ENCODE measurements at places on chromosomes 16 and 17.

DNA sequence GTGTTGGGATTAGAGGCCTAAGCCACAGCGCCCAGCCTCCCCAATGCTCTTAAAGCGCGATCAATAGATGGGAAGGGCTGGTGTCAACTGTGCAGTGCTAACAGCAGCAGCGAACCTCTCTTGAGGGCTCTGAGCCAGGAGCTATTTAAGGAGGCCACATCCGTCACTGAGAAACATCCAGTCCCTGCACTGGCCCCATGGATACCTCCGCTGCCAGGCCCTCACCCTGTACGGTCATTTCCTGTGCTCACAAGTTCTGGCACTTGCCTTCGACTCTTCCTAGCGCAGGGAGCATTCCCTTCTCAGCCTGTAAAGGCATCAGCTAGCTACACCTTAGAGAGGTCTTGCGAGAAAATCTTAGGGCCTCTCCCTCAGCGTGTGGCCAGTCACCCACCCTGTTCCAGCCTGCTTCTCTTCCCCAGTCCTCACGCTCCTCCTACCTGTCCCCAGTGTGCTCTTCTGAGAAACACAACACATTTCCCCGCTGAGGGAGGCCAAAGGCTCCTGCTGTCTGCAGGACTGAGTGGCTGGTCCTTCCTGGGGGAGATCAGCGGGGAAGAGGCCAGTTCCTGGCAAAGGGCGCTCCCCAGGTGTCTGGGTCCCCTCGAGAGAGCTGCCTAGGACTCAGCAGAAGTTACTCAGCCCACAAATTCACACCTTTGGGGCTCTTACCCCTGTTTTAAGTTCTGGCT is 28.6 kb downstream of the GTF3C1 start:
- peak overlapping the region; percentile 75 for H3K27ac ChIP-seq
- no peak for DNase-seq
- H3K4me3 ChIP-seq = no peak overlapping the region
- no peaks in the 10 kb centered on the region for H3K36me3 ChIP-seq
- peaks cover 14% of the 10 kb centered on the region for H3K4me1 ChIP-seq

DNA sequence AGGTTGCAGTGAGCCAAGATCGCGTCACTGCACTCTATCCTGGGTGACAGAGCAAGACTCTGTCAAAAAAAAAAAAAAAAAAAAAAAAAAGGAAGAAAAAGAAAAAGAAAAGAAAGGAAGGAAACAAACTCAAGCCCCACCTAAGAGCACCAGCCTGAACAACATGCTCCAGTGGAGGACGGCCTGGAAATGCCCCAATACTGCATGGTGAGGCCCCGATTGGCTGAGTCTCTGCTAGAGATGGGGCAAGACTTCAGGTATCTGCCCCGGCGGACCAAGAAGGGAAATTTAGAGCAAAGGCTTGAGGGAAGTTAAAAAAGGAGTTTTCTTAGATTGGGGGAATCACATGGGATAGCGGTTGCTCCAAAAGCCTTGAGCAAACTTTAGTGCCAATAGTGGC is 10.4 kb upstream of the ZNF652 start:
- H3K36me3 ChIP-seq = no peaks in the 10 kb centered on the region
- no peak for DNase-seq
- no peak overlapping the region for H3K4me3 ChIP-seq
- H3K27me3 ChIP-seq = no peaks in the 10 kb centered on the region
- no peaks in the 10 kb centered on the region for H3K4me1 ChIP-seq

DNA sequence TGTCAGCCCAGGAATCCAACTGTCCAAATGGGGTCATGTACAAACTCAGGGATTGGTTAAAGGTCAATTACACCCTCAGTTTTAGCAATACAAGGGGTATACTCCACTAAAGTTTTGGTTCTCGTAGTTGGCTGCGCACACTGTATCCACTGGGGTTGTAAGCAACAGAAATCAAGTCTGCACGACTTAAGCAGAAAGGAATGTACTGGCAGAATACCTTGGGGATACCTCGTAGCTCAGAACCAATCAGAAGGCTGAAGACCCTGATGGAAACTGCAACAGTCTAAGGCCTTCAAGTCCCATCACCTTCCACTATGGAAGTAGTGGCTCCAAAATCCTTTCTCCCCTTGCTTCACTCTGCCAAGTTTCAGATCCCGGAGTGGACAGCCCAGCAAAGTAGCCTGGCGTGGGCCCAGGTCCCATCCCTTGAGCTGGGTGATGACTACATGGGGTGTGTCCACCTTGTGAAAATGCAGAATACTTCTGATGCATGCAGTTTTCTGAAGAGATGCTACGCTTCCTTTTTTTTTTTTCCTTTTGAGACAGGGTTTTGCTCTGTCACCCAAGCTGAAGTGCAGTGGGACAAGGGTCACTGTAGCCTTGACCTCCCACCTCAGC is 21.1 kb upstream of the RPH3AL start:
- no peak overlapping the region for H3K4me3 ChIP-seq
- H3K4me1 ChIP-seq = no peaks in the 10 kb centered on the region
- H3K36me3 ChIP-seq = no peaks in the 10 kb centered on the region
- DNase-seq = no peak

DNA sequence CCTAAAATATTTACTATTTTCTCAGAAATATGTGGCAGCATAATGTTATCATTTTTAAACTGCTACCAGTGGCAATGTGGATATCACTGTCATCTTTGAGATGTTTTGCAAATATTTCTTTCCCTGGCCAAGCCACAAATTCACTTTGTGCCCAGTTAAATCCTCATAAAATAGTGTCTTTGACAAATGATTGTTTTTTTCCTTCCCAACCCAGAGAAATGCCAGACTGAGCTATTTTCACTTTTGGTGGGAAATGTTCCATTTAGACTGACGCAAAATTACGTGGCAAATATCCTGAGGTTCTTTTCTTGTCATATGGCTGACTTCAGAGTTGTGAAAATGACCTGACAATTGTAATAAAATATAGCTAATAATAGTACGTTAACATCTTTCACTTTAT is 807.0 kb upstream of the SOX9 start:
- no peak for DNase-seq
- no peaks in the 10 kb centered on the region for H3K36me3 ChIP-seq
- no peak overlapping the region for H3K4me3 ChIP-seq

DNA sequence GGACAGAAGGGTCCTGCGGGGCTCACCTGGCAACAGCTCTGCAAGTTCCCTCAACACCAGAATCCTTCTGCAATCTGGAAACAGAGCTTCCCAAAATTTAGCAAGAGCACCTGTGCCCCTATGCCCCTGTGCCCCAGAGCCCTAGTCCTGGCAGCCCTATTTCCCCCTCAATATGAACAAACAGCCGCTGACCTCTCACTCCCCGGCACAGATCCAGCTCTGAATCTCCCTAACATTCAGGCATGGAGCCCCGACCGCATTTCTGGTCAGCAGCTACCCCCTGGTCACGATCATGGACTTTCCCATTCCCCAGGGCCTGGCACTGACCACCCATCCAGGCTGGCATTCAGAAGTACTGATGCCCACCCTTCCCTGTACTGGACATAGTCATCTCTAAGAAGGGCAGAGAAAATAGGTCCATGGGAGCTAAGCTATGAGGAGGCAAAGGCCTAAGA is 110.8 kb upstream of the SMURF2 start:
- H3K27me3 ChIP-seq = no peaks in the 10 kb centered on the region
- H3K27ac ChIP-seq = peak overlapping the region; percentile 71
- no peak overlapping the region for H3K4me3 ChIP-seq
- no peaks in the 10 kb centered on the region for H3K36me3 ChIP-seq
- H3K4me1 ChIP-seq = no peaks in the 10 kb centered on the region
- no peak for DNase-seq

DNA sequence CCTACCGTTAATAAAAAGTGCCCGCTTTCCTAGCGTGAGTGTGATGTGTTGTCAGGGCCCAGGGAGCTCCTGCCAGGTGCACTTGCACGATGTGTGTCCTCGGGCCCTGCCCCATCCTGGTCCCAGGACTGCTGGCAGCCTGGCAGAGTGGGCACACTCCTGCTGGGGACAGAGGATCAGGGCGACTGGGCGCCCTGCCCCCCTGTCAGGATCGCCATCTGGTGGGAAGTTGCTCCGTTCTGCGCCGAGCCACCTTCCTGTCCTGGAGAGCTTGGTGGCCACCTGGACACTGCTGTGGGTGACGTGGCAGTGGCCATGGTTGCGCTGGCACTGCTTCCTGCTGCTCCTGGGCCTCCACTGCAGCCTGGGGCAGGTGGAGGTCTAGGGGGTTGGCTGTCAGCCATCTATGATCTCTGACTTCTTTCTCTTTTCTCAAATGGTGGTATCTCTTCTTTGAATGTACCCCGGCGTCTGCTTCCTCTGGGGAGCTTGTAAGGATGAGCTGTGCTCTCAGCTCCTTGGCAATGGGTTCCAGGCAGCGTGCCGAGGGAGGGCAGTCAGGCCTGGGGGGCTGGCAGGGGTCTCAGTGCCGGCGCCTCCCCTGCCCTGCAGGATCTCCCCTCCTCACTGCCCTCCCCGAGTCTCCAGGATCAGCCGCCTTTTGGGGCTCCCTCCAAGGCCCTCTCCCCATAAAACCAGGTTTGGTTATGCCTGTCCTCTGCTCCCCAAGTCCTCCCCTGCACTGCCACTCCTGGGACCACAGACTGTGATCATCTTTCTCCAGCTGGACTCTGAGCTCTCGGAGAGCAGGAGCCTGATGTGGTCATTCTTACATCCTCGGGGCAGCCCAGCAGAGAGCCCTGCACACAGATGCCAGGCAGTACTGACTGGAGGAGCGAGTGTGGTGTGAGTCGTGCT is 76.9 kb downstream of the AMFR start:
- no peak for DNase-seq
- H3K27ac ChIP-seq = no peak overlapping the region
- H3K4me1 ChIP-seq = no peaks in the 10 kb centered on the region
- H3K36me3 ChIP-seq = no peaks in the 10 kb centered on the region
- no peaks in the 10 kb centered on the region for H3K27me3 ChIP-seq

DNA sequence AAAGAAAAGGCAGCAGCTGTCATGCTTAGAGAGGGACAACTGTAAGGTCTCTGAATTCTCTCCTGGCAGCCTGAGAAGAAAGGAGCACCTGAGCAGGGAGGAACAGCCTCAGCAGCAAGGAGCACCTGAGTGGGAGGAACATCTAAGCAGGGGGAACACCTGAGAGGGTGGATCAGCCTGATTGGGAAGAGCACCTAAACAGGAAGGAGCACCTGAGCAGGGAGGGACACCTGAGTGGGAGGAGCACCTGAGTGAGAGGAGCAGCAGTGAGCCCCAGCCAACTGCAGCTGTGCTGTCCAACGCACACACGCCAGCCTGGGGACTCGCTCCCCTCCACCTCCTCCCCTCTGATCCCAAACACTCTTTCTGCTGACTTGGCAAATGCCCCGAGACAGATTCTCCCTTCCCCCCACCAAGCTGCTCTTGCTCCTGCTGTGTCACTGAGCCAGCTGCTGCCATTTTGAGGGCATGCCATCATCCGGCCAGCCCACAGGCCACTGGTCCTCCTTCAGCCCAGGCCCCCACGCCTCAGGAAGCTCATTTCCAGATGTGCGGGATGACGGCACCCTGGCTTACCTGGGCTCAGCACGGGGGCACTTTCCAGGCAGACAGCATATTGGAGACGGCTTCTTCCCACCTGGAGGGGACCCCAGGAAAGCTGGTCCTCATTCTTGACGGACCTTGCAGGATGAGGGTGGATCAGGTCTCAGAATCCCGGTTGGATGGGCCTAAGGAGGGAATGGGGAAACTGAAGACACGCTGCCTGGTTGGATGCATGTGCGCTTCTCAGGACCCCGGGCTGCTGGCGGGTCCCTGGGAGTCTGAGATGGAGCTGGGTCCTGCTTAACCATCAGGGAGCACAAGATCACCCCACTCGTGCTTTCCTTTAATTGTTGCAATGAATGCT is 57.7 kb upstream of the RBFOX3 start:
- DNase-seq = no peak
- no peak overlapping the region for H3K4me3 ChIP-seq
- H3K27me3 ChIP-seq = peaks cover 3% of the 10 kb centered on the region
- no peaks in the 10 kb centered on the region for H3K36me3 ChIP-seq

DNA sequence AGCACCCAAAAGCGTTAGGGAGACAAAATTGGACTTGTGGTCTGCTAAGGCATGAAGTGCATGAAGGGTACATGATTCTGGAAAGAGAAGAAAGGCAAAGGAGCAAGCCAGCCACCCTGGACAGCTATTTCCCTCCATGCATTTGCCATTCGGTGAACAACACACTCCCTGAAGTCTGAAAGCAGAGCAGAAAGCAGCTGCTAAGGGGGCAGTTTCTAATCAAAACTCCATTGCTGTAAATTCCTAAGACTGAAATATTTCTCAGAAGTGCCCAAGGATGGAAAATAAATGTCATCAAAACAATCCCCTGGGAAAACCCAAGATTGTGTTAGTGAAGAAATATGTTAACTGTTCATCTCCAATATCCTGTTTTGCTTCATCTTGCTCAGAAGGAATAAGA is 44.3 kb downstream of the PMP22 start:
- no peaks in the 10 kb centered on the region for H3K27me3 ChIP-seq
- no peak overlapping the region for H3K27ac ChIP-seq
- H3K4me3 ChIP-seq = no peak overlapping the region
- no peaks in the 10 kb centered on the region for H3K36me3 ChIP-seq

- DNase-seq = peak; percentile 14
- no peak overlapping the region for H3K27ac ChIP-seq
- no peaks in the 10 kb centered on the region for H3K36me3 ChIP-seq
- H3K4me1 ChIP-seq = no peaks in the 10 kb centered on the region
These were observed 26.5 kb downstream of the TMEM98 start for GRCh38 chr17:32954477-32954876.

DNA sequence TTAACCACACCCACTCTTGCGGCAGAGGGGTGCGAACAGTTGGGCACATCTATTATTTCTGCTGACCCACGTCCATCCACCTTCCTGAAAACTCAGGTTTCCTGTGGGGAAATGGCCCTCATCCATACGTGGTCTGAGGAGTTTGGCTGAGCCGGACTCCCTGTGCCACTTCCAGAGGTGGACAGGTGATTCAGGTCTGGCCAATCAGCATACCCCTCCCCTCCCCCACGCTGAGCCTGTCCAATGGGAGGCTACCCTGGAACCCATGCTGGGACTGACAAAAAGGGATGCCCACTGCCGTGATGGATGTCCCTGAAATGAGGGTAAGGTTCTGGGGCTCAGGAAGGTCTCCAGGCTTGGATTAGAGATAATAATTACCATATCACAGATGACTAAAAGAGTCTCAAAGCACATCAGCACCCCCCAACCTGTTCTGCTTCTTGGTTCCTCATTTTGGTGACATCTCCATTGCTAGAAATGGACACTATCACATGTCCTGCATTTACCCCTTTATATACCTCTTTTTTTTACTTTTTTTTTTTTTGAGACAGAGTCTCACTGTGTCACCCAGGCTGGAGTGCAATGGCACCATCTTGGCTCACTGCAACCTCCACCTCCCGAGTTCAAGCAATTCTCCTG is 5.3 kb upstream of the MAPK7 start:
- DNase-seq = no peak
- H3K27me3 ChIP-seq = no peaks in the 10 kb centered on the region
- H3K27ac ChIP-seq = no peak overlapping the region
- H3K36me3 ChIP-seq = no peaks in the 10 kb centered on the region

- no peaks in the 10 kb centered on the region for H3K36me3 ChIP-seq
- no peaks in the 10 kb centered on the region for H3K4me1 ChIP-seq
- H3K27ac ChIP-seq = no peak overlapping the region
- no peak overlapping the region for H3K4me3 ChIP-seq
These were observed 324.3 kb downstream of the FOXL1 start for GRCh38 chr16:86902656-86903001.

- no peak overlapping the region for H3K27ac ChIP-seq
- no peak for DNase-seq
- no peaks in the 10 kb centered on the region for H3K36me3 ChIP-seq
- no peaks in the 10 kb centered on the region for H3K27me3 ChIP-seq
- no peak overlapping the region for H3K4me3 ChIP-seq
These were observed 416.8 kb upstream of the CCL2 start for GRCh38 chr17:33838281-33838680.

GRCh38 chr17:38361694-38362465 is 10.2 kb downstream of the SOCS7 start:
- H3K27ac ChIP-seq = no peak overlapping the region
- H3K4me3 ChIP-seq = no peak overlapping the region
- no peaks in the 10 kb centered on the region for H3K27me3 ChIP-seq
- no peaks in the 10 kb centered on the region for H3K4me1 ChIP-seq
- no peak for DNase-seq
